Kidney (tissue), 22 donors: ENCODE measurements at places on chromosomes 5 and 9.

GRCh38 chr9:88537761-88538091 lies 2.7 kb downstream of the NXNL2 start:
- H3K27me3 ChIP-seq = no peaks in the 10 kb centered on the region
- no peak overlapping the region for H3K27ac ChIP-seq
- DNase-seq = peak; percentile 75
- H3K4me3 ChIP-seq = no peak overlapping the region

DNA sequence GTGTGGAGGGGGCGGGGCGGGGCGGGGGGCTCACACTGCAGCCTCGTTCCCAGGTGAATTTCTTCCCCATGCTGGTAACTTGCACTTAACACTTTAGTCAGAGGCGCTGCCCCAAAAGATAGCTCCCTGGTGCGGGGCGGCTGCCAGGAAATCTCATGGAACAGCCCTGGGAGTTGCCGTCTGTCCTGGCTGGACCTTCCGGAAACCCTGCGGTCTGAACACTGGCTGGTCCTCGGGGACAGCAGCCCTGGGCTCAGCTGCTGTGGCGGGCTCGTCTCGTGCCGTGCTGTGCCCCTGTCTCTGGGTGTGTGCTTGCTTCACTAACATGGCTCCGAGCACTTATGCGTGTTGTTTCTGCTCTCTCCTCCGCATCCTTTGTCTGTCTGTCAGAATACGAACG lies 25.8 kb downstream of the PTGES2 start:
- H3K4me1 ChIP-seq = no peaks in the 10 kb centered on the region
- H3K36me3 ChIP-seq = peaks cover 6% of the 10 kb centered on the region
- DNase-seq = no peak
- H3K27ac ChIP-seq = peak overlapping the region; percentile 86
- H3K4me3 ChIP-seq = peak overlapping the region; percentile 30

DNA sequence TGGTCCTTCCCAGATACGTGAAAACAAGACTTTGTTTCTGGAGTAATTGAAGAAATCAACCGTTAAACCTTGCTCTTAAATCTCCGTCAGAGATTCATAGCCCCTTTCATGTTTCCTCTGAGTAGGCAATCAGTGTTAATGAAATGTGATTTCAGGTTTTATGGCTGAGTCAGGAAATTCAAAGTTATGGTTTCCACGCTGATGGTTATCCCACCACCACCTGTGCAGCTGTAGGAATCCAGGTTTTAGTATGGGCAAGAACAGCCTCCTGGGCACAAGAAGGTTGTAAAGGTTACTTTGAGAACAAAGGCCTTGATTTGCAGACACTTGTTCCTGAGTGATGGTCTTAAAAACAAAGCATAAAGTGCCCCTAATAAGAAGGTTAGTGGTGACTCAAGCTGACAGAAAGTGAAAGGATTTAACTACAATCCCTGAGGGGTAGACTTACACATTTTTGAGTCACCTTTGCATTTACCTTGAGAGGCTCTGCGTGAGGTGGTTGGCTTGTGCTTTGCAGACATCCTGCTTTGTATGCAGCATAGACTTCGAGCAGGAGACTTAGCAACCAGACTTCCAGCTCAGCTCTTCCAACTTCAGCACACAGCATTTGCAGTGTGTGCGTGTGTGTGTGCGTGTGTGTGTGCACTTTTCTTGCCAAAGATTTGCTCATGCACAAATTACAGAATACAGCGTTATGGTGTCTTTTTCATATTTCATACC lies 159.6 kb downstream of the TLE4 start:
- DNase-seq = peak; percentile 66
- no peaks in the 10 kb centered on the region for H3K4me1 ChIP-seq
- H3K27me3 ChIP-seq = no peaks in the 10 kb centered on the region
- no peak overlapping the region for H3K4me3 ChIP-seq

DNA sequence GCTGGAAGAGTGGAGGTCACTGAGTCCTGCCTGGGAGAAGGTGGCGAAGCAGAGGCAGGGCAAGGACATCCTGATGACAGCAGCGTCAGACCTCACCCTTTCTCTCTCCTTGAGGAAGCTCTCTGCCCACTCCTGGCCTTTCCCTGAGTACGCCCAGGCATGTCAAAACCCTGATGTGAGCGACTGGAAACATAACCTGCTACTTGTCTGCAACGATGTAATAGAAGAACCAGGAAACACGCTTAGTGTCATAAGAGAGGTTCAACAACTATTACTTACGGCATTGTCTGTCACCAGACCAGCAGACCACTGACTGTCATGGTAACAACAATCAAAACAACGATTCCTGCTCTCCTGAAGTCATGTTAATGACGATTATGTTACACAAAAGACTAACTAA lies 152.4 kb downstream of the ACTL7B start:
- no peak overlapping the region for H3K4me3 ChIP-seq
- no peaks in the 10 kb centered on the region for H3K36me3 ChIP-seq
- no peaks in the 10 kb centered on the region for H3K27me3 ChIP-seq

GRCh38 chr9:8096091-8096490 lies 296.5 kb upstream of the DMAC1 start:
- H3K4me3 ChIP-seq = no peak overlapping the region
- no peaks in the 10 kb centered on the region for H3K4me1 ChIP-seq
- H3K27me3 ChIP-seq = no peaks in the 10 kb centered on the region
- no peak overlapping the region for H3K27ac ChIP-seq
- no peaks in the 10 kb centered on the region for H3K36me3 ChIP-seq

DNA sequence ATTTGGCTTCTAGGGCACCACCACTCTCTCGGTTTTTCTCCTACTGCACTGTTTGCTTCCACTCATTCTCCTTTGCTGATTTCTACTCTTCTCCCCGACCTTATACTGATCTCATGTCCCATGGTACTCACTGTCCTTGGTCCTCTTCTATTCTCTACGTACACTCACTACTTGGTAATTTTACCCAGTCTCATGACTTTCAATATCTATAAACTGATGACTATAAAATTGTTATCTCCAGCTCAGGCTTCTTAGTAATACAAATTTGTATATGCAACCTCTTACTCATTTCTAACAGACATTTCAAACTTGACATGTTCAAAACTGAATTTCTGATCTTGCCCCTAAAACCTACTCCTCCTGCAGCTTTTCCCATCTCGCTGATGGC lies 4.1 kb downstream of the RAPGEF6 start:
- no peak for DNase-seq
- no peaks in the 10 kb centered on the region for H3K27me3 ChIP-seq
- no peak overlapping the region for H3K27ac ChIP-seq
- H3K4me1 ChIP-seq = peaks cover 5% of the 10 kb centered on the region
- H3K4me3 ChIP-seq = no peak overlapping the region
- no peaks in the 10 kb centered on the region for H3K36me3 ChIP-seq

GRCh38 chr5:129747572-129748407 lies at the start of gene MINAR2:
Gene MINAR2, plus strand, starts transcription at chr5:129748094. Its CDS starts 97 bp downstream, at chr5:129748191.
- H3K4me1 ChIP-seq = no peaks in the 10 kb centered on the region
- DNase-seq = no peak

- no peak overlapping the region for H3K4me3 ChIP-seq
- H3K27me3 ChIP-seq = no peaks in the 10 kb centered on the region
- H3K4me1 ChIP-seq = no peaks in the 10 kb centered on the region
Observed at GRCh38 chr5:120843390-120843980, 379.4 kb downstream of the PRR16 start.

DNA sequence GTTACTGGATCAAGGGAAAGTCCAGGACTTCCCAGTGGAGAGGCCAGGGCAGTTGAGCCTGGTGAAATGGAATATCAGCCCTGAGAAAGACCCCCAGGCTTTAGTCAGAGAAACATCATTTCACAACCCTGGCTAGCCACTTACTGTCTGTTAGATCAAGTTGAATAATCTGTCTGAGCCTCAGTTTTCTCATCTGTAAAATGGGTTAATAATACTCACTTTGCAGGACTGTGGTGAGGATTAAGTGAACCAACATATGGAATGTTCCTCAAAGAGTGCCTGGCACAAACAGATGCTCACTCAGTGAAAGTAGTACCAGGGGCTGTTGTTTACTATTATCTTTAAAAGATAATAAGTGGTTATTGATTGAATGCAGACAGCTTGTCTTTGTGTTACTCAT lies 110.5 kb downstream of the SV2C start:
- H3K4me3 ChIP-seq = no peak overlapping the region
- DNase-seq = no peak
- H3K36me3 ChIP-seq = no peaks in the 10 kb centered on the region
- no peaks in the 10 kb centered on the region for H3K4me1 ChIP-seq
- H3K27ac ChIP-seq = no peak overlapping the region
- no peaks in the 10 kb centered on the region for H3K27me3 ChIP-seq

DNA sequence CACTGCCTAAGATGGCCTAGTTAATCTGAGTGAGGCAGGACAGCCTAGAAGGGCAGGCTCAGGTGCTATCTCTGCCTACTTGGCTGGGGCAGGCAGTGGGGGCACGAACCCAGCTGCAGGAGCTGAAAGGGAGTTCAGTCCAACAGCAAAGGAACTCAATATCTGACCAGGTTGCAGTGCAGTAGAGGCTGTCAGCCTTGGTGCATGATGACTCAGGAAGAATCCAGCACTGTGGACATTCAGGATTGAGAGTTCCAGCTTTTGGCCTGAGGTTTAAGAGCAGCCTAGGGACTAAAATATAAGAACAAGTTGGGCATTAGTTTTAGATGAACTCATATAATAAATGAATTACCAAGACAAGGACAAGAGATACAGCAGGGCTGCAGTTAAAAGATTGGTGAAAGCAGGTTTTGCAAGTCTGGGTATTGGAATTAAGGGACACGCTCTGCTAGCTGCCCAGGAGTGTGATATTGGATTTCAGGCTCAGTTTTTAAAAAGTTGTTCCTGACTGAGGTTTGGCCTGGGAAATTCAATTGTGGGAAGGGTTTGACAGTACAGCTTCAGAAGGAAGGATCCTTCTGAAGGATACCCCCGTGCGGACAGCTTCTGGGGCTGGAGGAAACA lies 64.7 kb upstream of the ATG10 start:
- no peaks in the 10 kb centered on the region for H3K27me3 ChIP-seq
- peak; percentile 52 for DNase-seq
- peaks cover 2% of the 10 kb centered on the region for H3K4me1 ChIP-seq
- no peaks in the 10 kb centered on the region for H3K36me3 ChIP-seq
- no peak overlapping the region for H3K4me3 ChIP-seq

- no peaks in the 10 kb centered on the region for H3K4me1 ChIP-seq
- H3K27ac ChIP-seq = no peak overlapping the region
- H3K36me3 ChIP-seq = no peaks in the 10 kb centered on the region
- H3K4me3 ChIP-seq = no peak overlapping the region
- no peaks in the 10 kb centered on the region for H3K27me3 ChIP-seq
- DNase-seq = no peak
Observed at GRCh38 chr5:6083311-6083978, 294.9 kb downstream of the MED10 start.

DNA sequence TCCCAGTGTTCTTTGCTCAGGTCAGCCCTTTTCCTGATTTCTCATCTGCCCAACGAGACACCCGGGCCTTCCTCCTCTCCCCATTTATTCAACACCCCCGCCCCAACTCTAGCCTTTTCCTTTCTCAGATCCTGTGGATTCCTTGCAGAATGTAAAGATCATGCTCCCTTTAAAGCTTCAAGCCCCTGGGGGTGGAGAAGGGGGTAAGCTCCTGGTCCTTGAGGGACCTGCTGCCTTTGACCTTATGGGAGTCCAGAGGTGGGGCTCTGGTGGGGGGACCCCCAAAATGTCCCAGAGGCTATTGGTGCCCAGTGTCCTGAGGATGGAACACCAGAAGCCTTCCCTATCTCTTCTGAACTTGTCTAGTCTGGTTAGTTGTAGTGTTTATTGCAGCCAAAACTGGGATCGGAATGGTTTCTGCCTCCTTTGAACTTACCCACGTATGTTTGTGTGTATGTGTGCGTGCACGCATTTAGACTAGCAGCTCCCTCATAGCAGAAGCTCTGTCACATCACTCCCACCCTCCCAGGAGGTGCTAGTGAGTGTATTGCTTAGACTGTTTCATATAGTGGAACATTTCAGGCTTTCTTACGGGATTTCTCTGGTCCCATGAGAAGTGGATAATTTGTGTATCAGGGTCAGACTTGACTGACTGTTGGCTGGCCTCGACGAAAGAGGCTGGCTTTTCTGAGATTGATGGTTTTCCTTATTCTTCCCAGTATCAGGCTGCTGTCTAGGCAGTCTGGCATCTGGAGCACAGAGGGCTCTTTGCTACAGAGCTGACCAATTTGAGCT lies 1.1 kb downstream of the GALNT10 start:
- H3K27ac ChIP-seq = no peak overlapping the region
- H3K27me3 ChIP-seq = peaks cover 2% of the 10 kb centered on the region
- no peak for DNase-seq
- H3K36me3 ChIP-seq = no peaks in the 10 kb centered on the region
- H3K4me1 ChIP-seq = no peaks in the 10 kb centered on the region
- H3K4me3 ChIP-seq = no peak overlapping the region

DNA sequence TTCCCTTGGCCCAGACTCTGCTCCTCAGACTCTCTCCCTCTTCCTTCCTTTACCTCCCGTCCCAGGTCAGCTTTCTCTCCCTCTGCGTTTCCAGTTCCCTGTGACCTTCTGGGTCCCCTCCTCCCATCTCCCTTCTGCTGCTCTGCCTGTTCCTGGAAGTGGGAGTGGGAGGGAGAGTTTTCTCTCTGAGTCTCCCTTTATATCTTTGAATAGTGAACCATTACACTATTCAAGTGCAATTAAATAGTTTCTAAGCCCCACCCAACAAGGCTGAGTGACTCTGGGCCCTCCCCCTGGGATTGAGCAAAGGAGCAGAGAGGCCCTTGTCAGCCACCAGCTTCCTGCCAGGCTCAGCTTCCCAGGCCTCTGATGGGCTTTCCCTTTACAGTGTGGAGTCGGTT lies 34.8 kb downstream of the THBS4 start:
- no peaks in the 10 kb centered on the region for H3K27me3 ChIP-seq
- no peaks in the 10 kb centered on the region for H3K4me1 ChIP-seq
- no peaks in the 10 kb centered on the region for H3K36me3 ChIP-seq
- no peak for DNase-seq

DNA sequence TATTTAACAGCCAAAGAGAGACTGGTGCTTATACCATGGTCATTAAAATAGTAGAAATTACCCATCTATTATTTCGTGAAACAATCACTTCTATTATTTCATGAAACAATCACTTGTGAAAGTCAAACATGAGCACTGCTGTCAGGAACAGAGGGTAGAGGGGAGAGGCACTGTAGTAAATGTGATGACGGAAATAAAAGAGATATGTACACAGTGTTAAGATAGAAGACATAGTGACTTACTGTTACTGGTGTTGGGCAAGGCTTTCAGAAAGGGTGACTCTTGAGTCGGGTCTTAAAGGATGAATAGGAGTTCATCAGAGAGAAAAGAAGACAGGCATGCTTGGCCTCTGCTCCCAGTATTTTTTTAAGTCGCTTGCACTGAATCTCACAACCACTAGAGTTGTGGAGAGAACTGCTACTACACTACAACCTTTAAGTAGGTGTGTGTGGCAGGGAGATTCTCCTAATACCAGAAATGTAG lies 162.6 kb upstream of the GNA14 start:
- H3K4me1 ChIP-seq = no peaks in the 10 kb centered on the region
- DNase-seq = no peak
- no peak overlapping the region for H3K27ac ChIP-seq
- no peak overlapping the region for H3K4me3 ChIP-seq
- H3K27me3 ChIP-seq = no peaks in the 10 kb centered on the region

GRCh38 chr9:7984692-7985091 lies 185.1 kb upstream of the DMAC1 start:
- no peak for DNase-seq
- no peaks in the 10 kb centered on the region for H3K27me3 ChIP-seq
- no peaks in the 10 kb centered on the region for H3K36me3 ChIP-seq
- no peaks in the 10 kb centered on the region for H3K4me1 ChIP-seq
- no peak overlapping the region for H3K4me3 ChIP-seq
